Lung (tissue), 17 donors: ENCODE measurements at places on chromosomes 5 and 9. TPM values are rescaled to one million over a fixed set of nuclear protein-coding genes. Genes with fewer than 3 reads are reported as not detected.

- DNase-seq: no peak
Measured at GRCh38 chr9:98158071-98158831, 34.2 kb downstream of the CORO2A start.

SLC6A3 gene
- total RNA-seq: 0.85 TPM

GNA14 gene
- 15.1 TPM for total RNA-seq

- no peak for DNase-seq
Measured at GRCh38 chr5:178468196-178468685, 122.0 kb downstream of the COL23A1 start.
